Motor neuron (in vitro differentiated cells): ENCODE measurements at places on chromosomes 7 and 10.

GRCh38 chr10:73969224-73969841 is 28.6 kb upstream of the VCL start:
- no peak for ATAC-seq

DNA sequence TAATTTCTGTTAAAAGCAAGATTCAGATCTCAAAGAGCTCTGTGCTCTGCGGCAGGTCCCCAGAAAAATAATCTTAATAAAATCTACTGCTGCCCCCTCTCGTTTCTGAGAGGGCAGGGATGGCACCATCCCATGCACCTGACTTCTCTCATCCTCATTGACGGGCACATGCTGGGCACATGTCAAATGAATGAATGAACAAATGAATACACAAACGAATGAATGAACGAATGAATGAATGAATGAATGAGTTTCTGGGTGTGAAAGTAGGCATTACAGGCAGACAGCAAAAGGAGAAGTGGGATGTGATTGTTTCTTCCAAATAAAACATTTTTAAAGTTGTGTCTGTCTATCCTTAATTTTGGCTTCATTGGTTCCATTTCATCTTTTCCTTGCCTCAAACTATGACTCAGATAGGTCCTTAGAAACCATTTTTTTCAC is 398.1 kb upstream of the PRKCQ start:
- no peak for ATAC-seq

DNA sequence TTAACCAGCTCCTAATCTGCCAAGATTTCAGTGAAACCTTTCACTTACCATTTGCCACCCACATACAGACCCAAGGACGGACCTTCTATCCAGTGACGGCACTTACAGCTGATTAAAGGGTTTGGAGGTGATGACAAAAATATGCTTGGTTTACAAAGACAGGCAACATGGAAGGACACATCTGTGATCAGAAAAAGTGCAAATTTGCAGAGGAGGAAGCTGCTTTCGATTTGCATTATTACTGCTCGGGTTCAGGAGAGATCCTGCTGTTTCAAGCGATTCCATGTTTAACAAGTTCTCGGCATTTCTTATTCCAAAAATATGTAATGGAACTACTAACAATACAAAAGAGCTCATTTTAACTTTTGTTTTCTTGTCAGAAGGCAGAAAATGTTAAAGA is 109.0 kb downstream of the JAZF1 start:
- no peak for ATAC-seq

DNA sequence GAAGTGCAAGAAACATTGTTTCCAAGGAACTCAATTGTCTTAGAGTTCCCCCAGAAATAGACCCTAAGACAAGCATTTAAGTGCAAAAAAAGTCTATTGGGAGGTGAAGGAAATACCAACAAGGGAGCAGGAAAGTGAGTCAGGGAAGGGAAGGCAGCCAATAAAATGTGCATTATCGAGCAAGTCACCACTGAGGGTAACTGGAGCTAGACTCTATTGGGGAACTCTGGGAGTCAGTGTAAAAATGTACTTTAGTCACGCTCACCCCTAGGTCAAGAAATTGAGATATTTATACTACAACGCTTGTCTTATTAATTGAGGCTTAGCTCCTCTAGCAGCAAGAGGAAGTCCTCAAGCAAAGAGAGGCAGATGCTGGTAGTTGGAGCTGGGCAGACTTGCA is 137.7 kb downstream of the RTKN2 start:
- ATAC-seq: no peak

GRCh38 chr10:43167498-43167889 is 29.2 kb downstream of the CSGALNACT2 start:
- ATAC-seq: no peak
